ENCODE measurements at places on chromosomes 5 and 9.

DNA sequence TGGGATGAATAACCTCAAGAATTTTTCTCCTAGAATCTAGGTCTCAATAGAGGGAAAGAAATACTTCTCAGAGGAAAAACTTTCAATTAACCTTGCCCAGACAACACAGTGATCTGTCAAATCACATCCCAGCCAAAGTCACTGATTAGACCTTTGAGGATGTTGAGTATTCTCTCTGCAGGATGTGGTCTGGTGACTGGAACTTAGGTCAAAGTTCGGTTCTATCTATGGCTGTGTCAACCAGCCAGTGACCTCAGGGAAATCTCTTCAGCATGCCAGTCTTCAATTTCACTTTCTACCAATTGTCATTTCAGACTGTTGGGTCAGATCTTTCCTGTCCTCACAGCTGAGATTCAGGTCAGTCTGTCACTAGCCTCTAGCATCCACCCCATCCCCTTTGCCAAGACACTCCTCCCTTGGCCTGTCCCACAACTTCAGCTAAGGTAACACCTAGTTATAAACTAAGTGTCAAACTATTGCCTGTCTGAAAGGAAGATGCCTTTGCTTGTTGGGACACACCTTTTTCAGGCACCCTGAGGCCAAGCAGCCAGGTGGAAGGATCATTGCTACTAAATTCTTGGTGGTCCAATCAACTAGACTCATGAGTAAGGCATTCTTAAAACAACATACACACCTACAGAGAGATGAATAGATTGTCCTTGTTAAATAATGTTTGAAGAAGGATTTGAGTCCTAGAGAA, 156.3 kb upstream of the FST start:
- no peak for DNase-seq

DNA sequence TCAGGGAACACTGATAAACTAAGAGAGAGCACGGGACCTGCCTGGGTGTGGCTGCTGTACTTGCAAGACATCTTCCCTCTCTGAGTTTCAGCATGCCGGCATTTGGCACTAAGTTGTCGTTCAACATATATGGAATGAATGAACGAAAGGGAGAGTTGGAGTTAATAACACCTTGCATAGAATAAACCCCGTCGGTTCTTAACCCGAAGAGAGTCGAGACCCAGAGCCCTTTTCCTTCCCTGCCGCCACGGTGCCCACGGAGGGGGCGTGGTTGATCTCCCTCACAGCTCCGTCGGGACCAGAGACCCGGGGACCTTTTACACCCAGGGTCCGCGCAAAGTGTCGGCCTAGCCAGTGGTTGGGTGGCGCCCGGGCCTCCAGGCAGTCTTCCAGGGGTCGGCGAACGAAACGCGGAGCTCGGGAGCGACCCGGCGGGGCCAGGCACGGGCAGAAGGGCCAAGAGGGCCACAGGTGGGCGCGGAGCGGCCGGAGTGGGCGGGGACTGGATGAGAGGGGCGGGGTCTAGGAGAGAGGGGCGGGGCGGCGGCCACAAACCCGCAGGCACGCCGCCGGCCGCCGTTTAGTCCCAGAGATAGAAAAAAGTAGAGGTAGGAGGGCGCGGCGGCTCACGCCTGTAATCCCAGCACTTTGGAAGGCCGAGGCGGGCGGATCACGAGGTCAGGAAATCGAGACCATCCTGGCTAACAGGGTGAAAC, 735 bp upstream of the RPL26L1 start:
- DNase-seq = peak; percentile 77

DNA sequence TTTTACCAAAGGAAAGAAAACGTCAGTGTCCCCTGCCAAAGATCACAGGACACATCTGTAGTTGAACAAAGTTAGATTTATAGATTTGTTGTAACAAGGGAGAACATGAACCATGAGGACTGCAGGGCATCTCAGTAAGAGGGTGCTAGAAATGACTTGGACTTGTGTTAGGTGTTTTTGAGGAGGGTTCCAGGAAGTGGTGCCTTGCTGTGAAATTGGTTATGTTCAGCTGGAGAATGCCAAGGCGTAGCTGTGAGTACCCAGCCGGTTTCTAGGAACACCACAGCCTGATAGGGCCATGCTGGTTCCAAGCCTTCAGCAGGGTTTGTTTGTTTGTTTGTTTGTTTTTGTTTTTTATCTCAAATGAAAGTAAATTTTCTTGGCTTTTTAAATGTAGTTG, 5.3 kb downstream of the SPEF2 start:
- peak; percentile 9 for DNase-seq

- DNase-seq = no peak
These were observed 67.2 kb upstream of the IER5L start for GRCh38 chr9:129245276-129245675.

DNA sequence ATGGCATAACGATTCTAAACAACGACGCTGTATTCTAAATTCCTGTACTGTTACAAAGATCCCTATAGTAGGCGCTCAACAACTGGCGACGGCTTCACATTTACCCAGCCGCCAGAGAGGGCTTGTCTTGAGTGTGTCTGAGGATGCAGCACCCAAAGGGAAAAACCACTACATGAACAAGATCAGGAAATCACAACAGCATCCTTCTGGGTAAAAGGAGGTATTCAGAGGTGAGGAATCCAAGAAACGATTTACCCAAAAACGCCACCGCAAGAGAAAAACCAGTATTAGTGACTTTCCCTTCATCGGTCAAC, 711 bp downstream of the TTC33 start:
- DNase-seq = peak; percentile 68

DNA sequence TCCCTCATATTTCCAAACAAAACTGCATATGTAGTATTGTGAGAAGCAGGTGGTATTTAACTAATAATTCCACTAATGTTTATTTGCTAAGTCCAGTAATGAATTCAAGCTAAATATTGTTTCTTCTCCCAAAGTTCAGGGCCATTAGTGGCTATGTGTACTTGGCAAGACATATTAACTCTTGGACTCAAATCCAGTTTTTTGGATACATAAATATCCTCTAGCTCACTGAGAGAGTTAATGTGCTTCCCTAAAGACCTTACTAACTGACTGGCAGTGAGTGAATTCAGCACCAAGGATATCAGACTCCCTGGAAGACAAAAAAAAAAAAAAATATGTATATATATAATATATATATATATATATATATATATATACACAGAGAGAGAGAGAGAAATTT, 214.1 kb downstream of the RAB3C start:
- no peak for DNase-seq

DNA sequence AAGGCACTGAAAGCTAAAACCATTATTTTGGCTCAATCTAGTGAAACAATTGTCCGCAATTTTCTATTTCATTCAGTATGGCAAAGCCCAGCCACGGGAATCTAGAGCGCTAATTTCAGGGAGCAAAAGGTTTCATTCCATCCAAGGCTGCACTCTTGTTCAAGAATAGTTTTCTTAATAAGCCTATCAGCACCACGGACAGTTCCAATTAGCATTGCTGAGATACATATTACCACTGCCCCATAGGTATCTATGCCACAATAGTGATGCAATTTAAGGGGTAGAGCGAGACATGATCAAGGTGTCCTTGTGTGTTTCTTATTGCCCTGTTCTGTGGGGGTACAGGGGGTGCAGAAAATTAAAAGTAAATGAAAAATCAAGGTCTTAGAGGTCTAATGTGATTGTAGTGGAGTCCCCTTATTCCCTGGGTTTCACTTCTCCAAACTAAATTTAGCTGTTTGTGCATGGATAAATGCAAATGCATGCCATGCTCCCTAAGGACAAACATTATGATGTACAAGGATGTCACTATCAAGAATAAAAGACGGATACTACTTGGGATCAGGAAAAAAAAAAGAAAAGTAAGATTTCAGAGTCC, 45.5 kb downstream of the SPOCK1 start:
- DNase-seq = no peak

GRCh38 chr5:175202463-175203068, 241.4 kb downstream of the DRD1 start:
- DNase-seq = no peak

- DNase-seq = peak; percentile 54
These were observed 2.4 kb downstream of the NFIL3 start for GRCh38 chr9:91421128-91421765.

DNA sequence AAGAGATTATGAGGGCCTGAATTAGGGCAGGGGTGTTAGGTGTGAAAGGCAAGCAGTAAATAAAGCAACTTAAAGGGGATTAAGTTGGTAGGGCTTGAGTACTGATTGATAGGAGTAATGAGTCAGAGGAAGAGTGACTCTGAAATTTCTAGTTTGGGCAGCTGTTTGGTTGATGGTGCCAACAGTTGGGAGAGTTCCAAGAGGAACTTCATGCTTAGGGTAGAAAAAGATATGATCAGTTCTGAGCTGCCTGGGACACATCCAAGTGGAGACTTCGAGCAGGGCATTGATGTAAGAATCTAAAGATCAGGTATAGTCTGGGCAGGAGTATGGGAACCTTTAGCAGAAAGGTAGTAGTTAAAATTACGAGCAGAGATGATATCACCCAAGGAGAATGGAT, 10.2 kb downstream of the MAMDC2 start:
- no peak for DNase-seq

- no peak for DNase-seq
These were observed 119.0 kb upstream of the SLC25A48 start for GRCh38 chr5:135715267-135716055.

DNA sequence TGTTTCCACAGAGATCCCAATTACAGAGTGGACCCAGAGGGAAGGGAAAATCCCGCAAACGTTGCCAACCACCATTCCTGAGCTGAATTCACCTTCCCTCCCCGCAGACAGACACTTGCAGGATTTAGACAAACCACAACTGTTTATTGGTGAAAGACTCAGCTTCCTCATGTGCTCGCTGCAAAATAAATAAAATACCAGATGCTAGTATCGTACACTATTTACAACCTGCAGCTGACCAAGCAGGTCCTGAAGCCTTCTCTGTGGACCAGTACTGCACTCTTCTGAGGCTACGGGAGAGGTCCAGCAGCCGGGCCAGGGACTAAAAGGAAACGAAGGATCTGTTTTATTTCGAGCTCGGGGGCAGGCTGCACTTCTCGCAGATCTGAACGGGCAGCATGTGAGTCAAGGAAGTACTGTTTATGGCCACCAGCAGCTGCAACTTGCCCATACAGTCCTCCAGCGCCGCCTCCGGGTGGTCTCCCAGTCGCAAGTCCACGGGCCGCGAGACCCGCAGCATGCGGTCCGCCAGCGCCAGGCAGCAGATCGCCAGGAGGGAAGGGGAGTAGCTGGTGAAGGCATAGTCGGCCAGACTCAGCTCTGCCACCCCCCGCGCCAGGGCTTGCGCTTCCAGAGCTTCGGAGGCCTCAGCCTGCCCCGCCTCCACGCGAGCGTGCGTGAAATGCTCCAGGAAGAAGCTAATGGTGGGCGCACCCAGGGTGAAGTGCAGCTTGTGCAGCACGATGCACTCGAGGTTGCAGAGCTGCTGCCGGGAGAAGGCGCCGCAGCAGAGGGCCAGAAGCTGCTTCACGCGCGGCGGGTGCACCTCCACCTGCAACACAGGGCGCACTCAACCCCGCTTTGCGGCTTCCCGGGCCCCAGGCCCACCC, 2.1 kb downstream of the CCNO start:
- peak; percentile 30 for DNase-seq

DNA sequence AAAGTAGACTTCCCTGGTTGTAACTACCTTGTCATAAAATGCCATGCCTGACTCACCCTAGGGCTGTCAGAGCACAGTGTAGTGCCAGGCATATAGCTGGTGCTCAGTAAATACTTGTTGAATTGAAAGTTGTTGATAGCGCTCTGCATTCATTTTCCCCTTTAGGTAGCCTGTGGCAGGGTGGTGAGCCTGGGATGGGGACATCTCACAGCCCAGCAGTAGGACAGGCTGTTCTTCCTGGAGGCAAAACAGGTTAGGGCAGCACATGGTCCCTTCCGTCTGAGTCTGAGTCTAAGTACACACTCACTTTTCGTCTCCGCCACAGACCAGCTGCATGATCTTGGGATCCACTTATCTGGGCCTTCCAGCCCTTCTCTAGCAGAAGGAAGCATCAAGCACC, 401.9 kb downstream of the ZSWIM6 start:
- DNase-seq = no peak

GRCh38 chr5:151222790-151223446, 974 bp downstream of the CCDC69 start:
- peak; percentile 59 for DNase-seq

DNA sequence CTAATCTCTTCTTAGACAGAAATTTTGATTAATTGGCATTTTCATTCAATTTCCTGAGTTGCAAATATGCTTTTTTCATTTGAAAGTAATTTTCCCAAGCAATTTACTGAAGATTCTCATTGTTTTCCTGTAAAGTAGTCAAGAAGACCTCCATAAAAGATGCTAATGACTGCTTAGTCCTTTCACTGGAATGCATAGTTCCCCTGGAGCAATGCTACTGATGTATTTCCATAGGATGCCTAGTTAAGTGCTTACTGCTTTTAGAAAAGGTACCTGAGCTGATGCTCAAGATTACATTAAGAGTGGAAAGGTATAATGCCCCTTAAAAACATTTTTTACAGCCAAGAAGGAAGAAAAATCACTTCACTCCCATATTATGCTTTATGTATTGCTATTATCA, 109.2 kb upstream of the EMB start:
- no peak for DNase-seq

- no peak for DNase-seq
These were observed 48.2 kb downstream of the COL27A1 start for GRCh38 chr9:114203410-114204140.

GRCh38 chr5:137389042-137389441, 110.1 kb downstream of the SPOCK1 start:
- no peak for DNase-seq

GRCh38 chr5:179759581-179760551, 27.2 kb downstream of the MAML1 start:
- peak; percentile 10 for DNase-seq

DNA sequence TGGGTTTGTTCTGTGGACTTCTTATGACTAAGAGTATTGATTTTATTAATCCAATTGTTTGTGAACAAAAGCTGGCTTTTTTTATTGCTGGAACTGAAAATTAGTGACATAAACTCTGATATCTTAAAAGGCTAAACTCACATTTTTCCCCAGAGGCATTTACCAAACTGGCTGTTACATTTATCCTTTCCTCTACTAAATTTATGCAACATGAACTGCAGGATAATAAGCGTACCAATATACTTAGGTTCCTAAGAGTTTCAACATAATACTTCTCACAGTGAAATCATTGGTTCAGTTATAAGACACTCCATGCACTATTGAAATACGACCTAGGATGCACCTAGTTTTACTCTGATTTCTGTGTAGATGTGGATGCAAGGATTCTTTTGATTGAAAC, 560.8 kb upstream of the WWC1 start:
- no peak for DNase-seq

- no peak for DNase-seq
These were observed 2.0 kb downstream of the GABBR2 start for GRCh38 chr9:98706651-98707165.

GRCh38 chr9:80873861-80874260, 815.5 kb downstream of the TLE1 start:
- no peak for DNase-seq

DNA sequence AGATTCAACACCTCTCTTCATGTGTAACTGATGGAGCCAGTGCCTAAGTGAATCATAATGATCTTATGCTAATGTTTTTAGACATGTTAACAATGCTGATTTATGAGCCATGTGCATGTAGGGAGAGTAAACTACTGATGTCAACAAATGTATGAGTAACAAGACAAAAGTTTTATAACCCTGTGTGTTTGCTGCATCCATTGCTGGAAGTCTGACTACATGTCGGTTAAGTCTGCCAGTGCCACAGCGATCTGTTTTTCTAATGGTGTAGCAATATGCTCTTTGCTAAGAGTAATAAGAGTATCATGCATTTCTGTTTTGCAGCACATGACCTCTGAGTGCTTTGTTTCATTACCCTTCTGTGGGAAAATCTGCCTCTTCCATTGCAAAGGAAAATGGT, 26.4 kb upstream of the TMOD1 start:
- DNase-seq = no peak

- DNase-seq = no peak
These were observed 329.0 kb downstream of the FER start for GRCh38 chr5:109076741-109077140.

Measured in stimulated activated naive CD8-positive, alpha-beta T cell treated with anti-CD3 and anti-CD28 coated beads, Interleukin-15, Interleukin-2, amounts not matched to agents 100 U/mL and 50 U/mL, for 24 hours (primary cell).